ENCODE measurements at places on chromosomes 16 and 17. TPM values are rescaled to one million over a fixed set of nuclear protein-coding genes. Genes with fewer than 3 reads are reported as not detected.

- no peaks in the 10 kb centered on the region for H3K4me1 ChIP-seq
- H3K4me3 ChIP-seq, result no peak overlapping the region
- H3K27ac ChIP-seq, result no peak overlapping the region
- no peaks in the 10 kb centered on the region for H3K27me3 ChIP-seq
- no peak for DNase-seq
These were observed 254.3 kb upstream of the SALL1 start for GRCh38 chr16:51405361-51405760.

DNA sequence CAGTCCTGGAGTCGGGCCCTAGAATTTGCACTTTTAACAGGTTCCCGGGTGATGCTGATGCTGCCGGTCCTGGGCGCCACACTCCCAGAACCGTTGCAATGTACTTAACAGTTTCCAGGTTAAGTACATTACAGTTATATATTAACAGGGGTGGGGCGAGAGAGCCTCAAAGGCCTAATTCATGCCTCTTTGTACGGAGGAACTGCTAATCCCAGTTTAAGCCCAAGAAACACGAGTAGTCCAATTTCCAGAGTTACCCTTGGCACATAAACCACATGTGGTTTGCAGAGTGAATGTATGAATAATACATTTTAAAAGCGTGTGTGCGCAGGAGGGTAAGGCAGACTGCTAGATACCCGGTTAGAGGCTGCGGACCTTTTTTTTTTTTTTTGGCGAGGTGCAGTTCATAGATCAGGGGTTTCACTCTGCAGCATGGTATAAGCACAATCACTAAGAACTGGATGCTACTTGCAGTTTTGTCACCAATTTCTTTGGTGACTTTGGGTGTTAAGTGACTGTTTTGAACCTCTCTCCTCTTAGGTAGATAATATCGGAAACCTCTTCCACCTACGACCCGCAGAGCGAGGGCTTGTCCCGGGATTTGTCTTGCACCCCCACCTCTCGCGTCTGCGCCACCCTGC is 713 bp downstream of the COX11 start:
- H3K4me3 ChIP-seq, result peak overlapping the region; percentile 98
- H3K27ac ChIP-seq, result peak overlapping the region; percentile 85
- peaks cover 8% of the 10 kb centered on the region for H3K36me3 ChIP-seq
- DNase-seq, result no peak
- peaks cover 15% of the 10 kb centered on the region for H3K4me1 ChIP-seq
- no peaks in the 10 kb centered on the region for H3K27me3 ChIP-seq

Gene KRT15
- polyA plus RNA-seq, result not detected

Gene MYL11
- polyA plus RNA-seq, result not detected

Gene OR2C1
- polyA plus RNA-seq, result 0.65 TPM

DNA sequence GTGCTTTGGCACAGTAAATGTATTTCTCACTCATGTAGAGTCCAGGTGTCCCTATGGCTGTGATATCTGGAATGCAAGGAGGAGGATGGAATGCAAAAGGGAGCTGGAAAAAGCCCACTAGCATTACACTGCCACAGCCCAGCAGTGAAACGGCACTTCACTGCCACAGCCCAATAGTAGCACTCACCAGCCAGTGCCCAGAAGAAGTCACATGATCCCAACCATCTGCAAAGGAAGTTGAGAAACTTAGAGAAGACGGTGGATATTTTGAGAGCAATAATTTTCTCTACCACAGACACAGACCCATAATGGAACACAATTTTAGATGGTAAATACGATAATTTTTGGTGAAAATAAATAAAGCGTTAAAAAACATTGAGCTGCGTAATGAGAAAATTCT is 51.8 kb downstream of the C16orf82 start:
- H3K4me1 ChIP-seq, result no peaks in the 10 kb centered on the region
- H3K4me3 ChIP-seq, result no peak overlapping the region
- H3K36me3 ChIP-seq, result no peaks in the 10 kb centered on the region
- DNase-seq, result no peak
- no peak overlapping the region for H3K27ac ChIP-seq

- no peak overlapping the region for H3K4me3 ChIP-seq
- no peak for DNase-seq
- H3K27me3 ChIP-seq, result no peaks in the 10 kb centered on the region
- no peaks in the 10 kb centered on the region for H3K4me1 ChIP-seq
- no peak overlapping the region for H3K27ac ChIP-seq
These were observed 438.1 kb upstream of the CCL2 start for GRCh38 chr17:33816842-33817617.

- no peaks in the 10 kb centered on the region for H3K27me3 ChIP-seq
- H3K27ac ChIP-seq, result no peak overlapping the region
- DNase-seq, result no peak
- H3K4me1 ChIP-seq, result no peaks in the 10 kb centered on the region
- no peak overlapping the region for H3K4me3 ChIP-seq
These were observed 240.8 kb upstream of the TOX3 start for GRCh38 chr16:52787709-52788108.

Gene NEUROD2
- not detected for polyA plus RNA-seq

Gene KRTAP1-5
- not detected for polyA plus RNA-seq

Gene PLLP
- polyA plus RNA-seq, result 10.0 TPM

Gene DPEP1
- not detected for polyA plus RNA-seq

Gene ALOXE3
- 0.11 TPM for polyA plus RNA-seq

Gene TM4SF5
- polyA plus RNA-seq, result not detected

GRCh38 chr16:67499106-67499505 is 15.8 kb upstream of the AGRP start:
- no peaks in the 10 kb centered on the region for H3K27me3 ChIP-seq
- H3K27ac ChIP-seq, result no peak overlapping the region
- H3K4me3 ChIP-seq, result no peak overlapping the region
- no peak for DNase-seq
- H3K36me3 ChIP-seq, result peaks cover 3% of the 10 kb centered on the region

DNA sequence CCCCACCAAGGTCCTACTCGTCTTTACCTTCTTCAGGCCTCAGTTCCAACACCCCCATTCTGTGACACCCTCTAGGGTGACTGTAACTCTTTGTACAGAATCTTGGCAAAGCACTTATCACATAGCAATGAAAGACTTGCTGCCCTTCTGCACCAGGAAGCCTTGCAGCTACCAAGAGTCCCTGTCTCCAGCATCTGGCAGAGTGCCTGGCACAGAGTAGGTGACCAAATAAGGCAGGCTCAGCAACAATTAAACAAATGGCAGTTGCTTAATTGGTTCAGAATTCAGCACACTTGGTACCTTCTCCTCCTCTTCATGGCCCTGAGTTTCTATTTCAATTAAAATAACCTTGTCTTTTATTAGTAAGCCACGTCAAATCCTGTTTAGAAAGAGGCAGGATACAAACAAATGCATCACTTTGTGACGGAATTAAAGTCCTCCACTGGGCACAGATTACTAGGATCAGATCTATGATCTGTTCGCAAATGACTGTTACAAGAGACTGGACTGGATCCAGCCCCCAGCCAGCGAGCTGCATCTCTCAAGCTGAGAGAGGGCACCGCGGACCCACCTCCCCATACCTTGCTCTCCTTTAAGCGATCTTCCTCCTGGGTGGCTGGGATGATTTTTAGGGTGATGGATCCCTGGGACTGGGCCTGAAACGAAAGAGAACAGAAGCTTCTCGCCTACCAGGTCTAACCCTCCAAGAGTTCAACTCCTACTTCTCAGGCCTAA is 9.4 kb downstream of the MPP3 start:
- no peaks in the 10 kb centered on the region for H3K27me3 ChIP-seq
- no peak overlapping the region for H3K4me3 ChIP-seq
- no peaks in the 10 kb centered on the region for H3K36me3 ChIP-seq
- no peaks in the 10 kb centered on the region for H3K4me1 ChIP-seq
- H3K27ac ChIP-seq, result no peak overlapping the region
- DNase-seq, result no peak

GRCh38 chr16:87836844-87837581 is 32.3 kb downstream of the SLC7A5 start:
- H3K4me3 ChIP-seq, result no peak overlapping the region
- no peaks in the 10 kb centered on the region for H3K27me3 ChIP-seq
- no peaks in the 10 kb centered on the region for H3K4me1 ChIP-seq
- DNase-seq, result no peak
- H3K36me3 ChIP-seq, result no peaks in the 10 kb centered on the region
- no peak overlapping the region for H3K27ac ChIP-seq

GRCh38 chr16:80986557-80986956 is 20.1 kb downstream of the CMC2 start:
- no peak overlapping the region for H3K4me3 ChIP-seq
- no peaks in the 10 kb centered on the region for H3K36me3 ChIP-seq
- peaks cover 7% of the 10 kb centered on the region for H3K4me1 ChIP-seq
- H3K27me3 ChIP-seq, result no peaks in the 10 kb centered on the region

DNA sequence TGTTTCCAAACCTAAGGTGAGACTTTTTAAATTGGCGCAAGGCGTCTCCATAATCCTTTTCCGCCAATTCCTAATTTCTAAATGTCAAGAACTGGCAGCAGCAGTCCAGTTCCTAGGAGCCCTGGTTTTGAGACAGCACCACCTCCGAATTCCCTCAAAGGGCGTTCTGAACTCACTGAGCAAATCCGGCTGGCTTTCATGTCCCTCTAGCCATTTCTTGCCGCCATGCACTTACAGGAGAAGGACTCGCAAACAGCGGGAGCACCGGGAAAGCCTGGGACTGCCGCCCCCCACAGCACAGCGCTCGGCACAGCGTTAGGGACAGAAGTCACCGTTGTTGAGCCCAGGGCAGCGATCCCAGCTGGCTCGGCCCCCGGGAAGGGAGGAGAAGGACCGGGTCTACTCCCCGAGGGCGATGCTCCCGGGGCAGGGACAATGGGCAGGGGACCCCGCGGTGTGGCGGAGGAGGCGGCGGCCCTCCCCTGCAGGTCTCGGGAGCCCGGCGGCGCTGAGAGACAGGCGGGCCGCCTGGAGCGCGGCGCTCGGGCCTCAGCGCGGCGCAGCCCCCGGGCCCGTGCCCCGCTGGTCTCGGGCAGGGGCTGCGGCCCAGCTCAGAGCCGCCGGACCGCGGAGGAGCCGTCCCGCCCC is 545 bp downstream of the ARHGAP17 start:
- H3K27me3 ChIP-seq, result no peaks in the 10 kb centered on the region
- peak overlapping the region; percentile 94 for H3K27ac ChIP-seq
- H3K36me3 ChIP-seq, result peaks cover 7% of the 10 kb centered on the region
- H3K4me3 ChIP-seq, result peak overlapping the region; percentile 81
- DNase-seq, result peak; percentile 16
- peaks cover 50% of the 10 kb centered on the region for H3K4me1 ChIP-seq

DNA sequence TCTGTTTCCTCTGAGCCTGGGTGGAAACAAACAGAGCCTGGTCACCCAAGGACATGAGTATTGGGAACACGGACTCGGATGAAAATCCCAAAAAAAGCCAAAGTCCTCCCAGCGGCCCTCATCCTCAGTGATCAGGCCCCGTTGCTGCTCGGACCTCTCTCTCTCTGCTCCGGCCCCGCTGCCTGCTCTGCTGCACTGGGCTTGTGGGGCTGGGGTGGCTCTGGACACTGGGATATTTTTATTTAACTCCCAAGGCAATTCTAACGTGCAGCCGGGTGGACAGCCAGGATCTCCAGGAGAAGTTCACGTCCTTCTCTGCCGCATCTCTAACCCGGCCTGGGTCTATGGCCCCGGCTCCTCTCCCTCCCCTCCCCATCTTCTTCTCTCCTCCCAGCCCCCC is 280.9 kb upstream of the TNRC6C start:
- DNase-seq, result no peak
- no peaks in the 10 kb centered on the region for H3K4me1 ChIP-seq
- H3K36me3 ChIP-seq, result no peaks in the 10 kb centered on the region
- H3K27me3 ChIP-seq, result no peaks in the 10 kb centered on the region
- H3K4me3 ChIP-seq, result no peak overlapping the region
- no peak overlapping the region for H3K27ac ChIP-seq

Gene APRT
- polyA plus RNA-seq, result 513 TPM

Gene DUS1L
- polyA plus RNA-seq, result 110 TPM

GRCh38 chr17:49766918-49767530 is 3.1 kb upstream of the FAM117A start:
- H3K4me3 ChIP-seq, result no peak overlapping the region
- peaks cover 14% of the 10 kb centered on the region for H3K4me1 ChIP-seq
- DNase-seq, result no peak

- H3K4me3 ChIP-seq, result no peak overlapping the region
- no peaks in the 10 kb centered on the region for H3K4me1 ChIP-seq
- H3K27ac ChIP-seq, result no peak overlapping the region
- no peak for DNase-seq
- no peaks in the 10 kb centered on the region for H3K27me3 ChIP-seq
These were observed 17.5 kb downstream of the ACSF2 start for GRCh38 chr17:50443505-50443974.

DNA sequence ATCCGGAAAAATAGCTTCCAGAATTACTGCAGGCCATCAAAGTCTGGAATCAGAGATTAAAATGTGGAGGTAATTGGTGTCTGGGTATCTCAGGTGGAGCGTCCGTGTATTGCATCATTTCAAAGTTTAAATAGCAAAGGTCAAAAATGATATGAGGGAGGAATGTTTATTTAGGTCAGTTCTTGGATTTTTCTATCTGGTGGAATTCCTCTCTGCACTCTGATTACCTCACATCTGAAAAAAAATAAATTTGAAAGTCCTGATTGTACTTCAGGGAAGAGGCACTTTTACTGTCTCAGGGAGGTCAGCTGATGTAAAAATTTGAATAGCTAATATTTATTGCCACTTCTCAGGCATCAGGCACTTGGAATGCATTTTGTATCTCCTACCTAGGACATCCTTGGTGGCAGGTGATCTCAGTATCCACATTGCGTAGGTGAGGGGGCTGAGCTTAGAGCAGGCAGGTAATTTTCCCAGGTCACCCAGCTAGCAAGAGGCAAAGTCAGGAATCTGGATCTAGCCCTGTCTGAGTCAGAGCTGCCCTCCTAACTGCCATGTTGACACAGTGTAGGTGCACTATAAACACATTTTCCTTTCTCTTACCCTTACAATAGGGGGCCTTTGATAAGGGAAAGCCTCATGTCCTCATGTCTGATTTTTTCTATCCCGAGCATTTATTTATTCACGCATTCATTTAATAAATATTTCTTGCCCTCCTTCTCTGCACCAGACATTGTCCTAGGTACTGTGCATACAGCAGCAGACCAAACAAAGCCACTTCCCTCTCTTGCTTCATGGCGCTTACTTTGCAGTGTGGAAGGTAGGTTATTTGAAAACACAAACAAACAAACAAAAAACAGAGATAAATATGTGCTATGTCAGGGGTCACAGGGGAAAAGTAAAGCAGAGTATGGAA is 454.3 kb downstream of the HAPSTR1 start:
- no peaks in the 10 kb centered on the region for H3K4me1 ChIP-seq
- DNase-seq, result no peak

Gene ITGB3
- not detected for polyA plus RNA-seq

GRCh38 chr17:67420994-67421393 is 43.9 kb downstream of the PITPNC1 start:
- no peak for DNase-seq
- peaks cover 70% of the 10 kb centered on the region for H3K4me1 ChIP-seq
- H3K4me3 ChIP-seq, result no peak overlapping the region
- no peaks in the 10 kb centered on the region for H3K36me3 ChIP-seq
- H3K27ac ChIP-seq, result peak overlapping the region; percentile 82

All from naive thymus-derived CD4-positive, alpha-beta T cell (primary cell).